ENCODE measurements at places on chromosomes 3 and 15.

DNA sequence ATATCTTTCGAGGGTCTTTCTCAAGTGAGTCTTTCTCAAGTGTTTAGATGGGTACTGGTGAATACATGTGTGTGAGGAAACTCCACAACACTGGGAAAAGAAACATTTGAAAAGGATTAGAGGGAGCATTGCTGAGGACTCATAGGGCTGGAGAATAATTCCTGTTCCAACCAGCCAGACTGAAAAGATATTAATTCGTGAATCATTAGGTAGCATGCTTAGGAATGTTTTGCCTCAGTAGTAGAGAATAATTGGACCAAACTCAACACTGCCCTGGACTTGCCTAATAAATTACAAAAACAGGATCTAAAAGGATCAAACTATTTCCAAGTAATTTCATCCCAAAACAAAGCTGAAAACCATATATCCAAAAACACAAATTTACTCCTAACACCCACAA lies 17.3 kb downstream of the PP2D1 start:
- no peak for DNase-seq

GRCh38 chr3:46087871-46088270 lies 60.6 kb upstream of the XCR1 start:
- DNase-seq = no peak

DNA sequence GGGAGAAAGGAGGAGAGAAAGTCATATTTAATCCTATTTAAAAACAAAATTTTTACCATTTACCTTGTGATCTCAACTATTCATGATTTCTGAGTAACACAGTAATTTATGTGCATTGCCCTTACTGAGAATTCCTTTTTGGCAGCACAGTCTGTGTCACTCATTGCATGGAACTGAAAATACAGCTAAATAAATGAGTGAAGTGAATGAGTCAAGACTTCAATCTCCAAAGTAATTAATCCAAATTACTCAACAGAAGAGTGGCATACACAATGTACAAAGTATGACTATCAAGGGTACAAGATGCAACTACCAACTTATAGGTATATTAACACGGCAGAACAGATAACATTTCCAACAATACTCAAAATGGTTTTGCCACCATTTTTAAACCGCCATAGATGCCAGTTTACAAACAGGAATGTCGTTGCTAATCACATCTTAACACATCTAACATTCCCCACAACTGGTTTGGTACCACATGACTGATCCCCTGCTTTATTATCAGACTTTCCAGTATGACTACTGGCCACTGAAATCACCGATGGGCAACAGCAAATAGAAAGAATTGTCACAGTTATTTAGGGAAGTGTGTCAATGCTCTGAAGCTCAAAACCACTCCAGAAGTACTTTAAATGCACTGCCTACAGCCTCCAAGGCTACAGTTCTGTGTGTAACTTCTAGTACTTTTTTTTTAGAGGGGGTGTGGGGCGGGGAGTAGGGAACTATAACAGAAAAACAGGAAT lies 410.4 kb downstream of the SHQ1 start:
- no peak for DNase-seq

DNA sequence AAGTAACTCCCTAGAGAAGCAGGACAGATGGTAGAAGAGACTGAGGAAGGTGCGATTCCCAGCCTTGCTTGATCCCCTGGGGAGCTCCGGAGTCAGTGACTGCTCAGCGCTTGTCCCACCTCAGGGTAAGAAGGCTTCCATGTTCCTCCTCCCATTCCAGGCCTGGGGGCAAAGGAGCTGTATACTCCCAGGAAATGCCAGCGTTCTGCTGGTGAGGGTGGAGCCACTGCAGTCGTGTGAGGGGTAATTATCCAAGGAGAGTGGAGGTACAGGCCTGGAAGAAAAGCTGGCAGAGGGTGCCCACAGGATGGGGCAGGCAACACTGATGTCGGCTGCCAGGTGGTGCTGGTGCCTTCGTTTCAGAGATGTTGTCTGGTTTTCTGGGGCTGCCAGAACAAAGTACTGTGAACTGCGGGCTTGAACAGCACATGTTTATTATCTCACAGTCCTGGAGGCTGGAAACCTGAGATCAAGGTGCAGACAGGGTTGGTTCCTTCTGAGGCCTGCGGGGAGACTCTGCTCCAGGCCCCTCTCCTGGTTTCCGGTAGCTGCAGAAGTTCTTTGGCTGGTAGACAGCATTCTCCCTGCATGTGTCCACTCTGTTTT lies 12.1 kb upstream of the APBA2 start:
- no peak for DNase-seq

GRCh38 chr15:90807786-90808086 lies 60.7 kb upstream of the FURIN start:
- no peak for DNase-seq

DNA sequence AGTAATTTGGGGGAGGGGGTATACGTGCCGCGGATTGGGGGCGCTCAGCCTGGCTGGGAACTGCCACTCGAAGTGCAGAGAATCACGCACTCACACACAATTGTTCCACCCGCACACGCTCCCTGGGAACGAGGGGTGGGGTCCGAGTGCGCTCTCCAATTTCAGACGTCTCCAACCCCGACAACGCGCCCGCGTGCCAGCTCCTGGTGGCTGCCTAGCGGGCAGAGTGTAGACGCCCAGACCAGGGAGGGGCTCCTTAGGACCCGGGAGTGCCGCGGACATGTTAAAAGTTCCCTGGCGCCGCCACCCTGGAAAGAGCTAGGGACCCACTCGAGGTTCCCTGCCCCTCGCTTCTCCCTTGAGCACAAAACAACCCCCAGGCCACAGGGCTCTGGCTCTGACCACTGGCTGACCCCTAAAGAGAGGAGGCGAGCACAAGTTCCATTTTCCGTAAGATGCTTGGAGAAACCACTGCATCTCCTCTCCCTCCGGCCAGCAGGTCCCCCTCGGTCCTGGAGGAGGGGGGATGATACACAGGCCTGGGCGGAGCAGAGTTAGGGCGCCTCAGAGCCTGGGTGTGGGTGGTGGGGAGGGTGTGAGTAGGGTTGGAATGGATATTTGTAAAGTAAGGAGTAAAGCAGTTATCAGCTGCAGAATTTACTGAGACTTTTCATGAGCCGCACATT lies 894 bp upstream of the ANKRD63 start:
- no peak for DNase-seq

GRCh38 chr15:55915876-55916567 lies 77.4 kb downstream of the NEDD4 start:
- DNase-seq = no peak

DNA sequence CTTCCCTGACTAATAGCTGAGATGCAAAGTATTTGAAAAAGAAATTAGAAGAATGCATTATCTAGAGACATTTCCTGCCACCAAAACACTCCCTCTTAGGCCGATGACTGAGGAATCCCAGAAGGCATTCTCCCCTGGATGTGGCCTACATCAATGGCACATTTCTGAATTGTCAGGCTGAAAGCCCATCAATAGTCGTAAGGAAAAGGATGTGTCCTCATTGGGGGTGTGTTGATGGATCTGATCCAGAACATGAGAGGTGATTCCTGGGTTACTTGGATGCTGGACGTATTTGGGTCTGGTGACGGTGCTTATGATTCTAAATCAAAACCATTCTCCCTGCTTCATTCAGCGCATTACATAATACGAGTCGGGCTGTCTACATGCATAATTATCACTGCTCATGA lies 216.9 kb upstream of the CDIN1 start:
- no peak for DNase-seq

- DNase-seq = no peak
Observed at GRCh38 chr15:36887214-36887961, 213.0 kb downstream of the MEIS2 start.

DNA sequence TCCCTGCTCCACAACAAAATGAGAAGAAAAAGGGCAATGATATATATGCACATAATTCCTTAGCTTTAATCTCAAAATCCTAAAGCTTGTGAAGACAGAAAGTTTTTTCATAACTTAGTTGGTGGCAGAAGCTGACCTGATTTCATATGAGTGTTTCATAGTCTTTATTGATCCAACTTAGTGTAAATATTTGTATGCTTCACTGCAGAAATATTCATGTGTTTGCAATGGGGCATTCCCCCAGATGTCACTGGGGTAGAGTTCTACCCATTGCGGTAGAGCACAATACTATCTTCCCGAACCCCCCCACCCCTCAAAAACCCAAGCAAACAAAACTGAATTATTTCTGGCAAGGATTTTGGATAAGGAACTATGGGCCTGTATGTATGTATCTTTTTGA lies 221.2 kb downstream of the THRB start:
- peak; percentile 19 for DNase-seq

DNA sequence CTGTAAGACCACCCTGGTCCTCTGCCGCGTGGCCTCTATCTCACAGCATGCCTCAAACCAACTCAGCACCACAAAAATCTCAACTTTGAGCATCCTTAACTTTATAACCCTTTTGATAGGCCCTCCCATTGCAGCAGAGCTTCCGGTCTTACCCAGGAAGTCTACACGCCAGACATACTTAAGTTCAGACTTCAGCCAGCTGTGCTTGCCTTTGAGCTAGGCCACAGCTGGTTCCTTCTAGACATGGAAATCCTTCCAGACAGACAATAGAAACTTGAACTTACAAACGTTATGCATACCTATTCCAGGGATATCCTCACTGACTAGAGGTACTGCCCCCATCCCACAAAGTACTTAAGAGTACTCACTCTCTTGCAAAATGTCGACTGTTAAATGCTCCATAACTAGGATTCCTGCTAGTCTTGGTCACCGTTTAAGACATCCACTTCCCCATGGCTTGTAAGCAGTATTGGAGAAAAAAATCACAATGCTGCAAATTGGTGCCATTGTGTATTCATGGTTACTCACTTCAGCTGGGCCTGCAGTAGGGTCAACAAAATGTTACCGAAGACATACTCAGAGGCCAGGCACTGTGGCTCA lies 183.5 kb downstream of the TBL1XR1 start:
- DNase-seq = no peak

DNA sequence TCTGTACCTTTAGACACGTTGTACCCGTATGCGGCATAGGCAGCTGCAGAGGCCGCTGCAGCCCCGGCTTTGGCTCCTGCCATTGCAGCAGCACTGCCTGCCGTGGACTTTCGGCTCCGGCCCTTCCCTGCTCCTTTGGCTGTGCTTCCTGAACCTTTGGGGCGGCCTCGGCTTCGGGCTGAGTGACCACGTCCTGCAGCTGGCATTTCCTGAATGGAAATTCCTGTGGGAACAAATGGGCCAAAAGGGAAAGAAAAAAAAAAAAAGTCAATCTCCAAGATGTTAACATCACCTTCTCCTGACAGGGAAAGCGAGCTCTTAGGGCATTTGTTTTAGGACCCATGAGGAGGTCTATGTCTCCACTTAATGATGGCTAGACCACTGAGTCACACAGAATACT lies 29.6 kb downstream of the CHAC1 start:
- DNase-seq = no peak

DNA sequence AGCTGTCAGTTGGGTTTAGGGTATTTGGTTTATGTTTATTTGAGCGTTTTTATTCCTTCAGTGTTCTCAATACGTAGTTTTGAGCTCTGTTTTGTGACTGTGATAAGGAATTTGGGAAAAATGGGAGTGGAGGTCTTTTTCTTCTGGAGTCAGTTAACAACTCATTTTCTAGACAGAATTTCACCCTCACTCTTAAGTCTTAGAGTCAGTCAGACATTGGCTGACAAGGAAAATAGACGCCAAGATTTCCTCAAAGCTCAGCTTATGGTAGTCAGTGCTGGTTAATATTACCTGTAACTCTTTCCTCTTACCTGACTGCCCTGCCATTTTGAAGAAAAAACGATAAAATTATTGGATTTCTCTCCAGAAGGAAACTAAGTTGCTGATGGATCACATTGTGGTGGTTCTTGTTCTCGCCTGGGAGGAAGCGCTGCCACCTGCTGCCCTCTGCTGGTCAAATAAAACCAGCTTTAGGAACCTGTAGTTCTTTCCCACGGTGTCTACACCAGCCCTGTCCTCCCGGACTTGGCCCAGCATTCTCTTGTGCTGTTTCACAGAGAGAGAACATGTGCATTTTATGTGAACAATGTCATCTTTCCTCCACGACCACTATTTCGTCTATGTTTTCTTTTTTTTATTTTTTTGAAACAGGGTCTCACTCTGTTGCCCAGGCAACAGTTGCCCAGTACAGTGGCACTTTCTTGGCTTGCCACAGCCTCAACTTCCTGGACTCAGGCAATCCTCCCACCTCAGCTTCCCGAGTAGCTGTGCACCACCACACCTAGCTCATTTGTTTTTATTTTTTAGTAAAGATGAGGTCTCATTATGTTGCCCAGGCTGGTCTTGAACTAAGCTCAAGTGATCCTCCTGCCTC lies 41.4 kb upstream of the UMPS start:
- DNase-seq = peak; percentile 87

DNA sequence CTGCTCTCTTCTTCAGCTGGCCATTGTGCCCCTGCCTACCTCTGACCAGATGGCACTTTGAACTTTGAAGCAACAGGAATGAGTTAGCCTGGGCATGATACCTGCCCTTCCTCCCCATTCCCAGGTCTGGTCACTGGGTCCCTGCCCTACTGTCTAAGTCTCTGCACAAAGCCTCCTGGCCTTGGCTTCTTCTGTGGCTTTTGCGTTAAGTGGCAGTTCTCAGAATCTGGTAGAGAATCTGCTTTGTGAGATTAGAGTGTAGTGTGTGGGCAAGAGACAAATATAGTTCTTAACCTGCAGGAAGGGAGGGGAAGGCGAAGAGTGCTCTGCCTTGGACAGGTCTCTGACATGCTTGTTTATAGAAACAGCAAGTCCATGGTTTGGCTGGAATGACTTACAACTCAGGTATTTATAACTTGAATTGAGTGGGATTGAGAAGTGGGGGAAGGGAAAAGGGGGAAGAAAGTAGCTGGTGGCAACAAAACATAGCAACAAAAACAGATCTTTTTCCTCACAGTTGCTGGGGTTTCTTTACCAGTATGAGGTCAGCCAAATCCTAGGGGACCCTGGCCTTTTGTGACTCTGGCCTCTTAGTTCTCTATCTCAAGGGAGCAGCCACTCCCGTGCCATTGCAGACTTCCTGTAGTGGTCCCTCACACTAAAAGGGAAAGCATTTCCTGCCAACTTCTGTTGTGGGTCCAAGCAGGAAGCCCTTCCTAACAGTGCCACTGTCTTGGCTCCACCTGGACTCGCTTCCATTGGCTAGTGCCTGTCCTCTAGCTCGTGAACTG lies 16.7 kb downstream of the MAPKBP1 start:
- DNase-seq = no peak

- no peak for DNase-seq
Observed at GRCh38 chr3:59074764-59075163, 24.9 kb upstream of the CFAP20DC start.

- DNase-seq = no peak
Observed at GRCh38 chr15:74394090-74394846, 26.8 kb upstream of the CYP11A1 start.

GRCh38 chr3:153172796-153173757 lies 11.1 kb downstream of the RAP2B start:
- DNase-seq = no peak

GRCh38 chr15:67196672-67197363 lies 57.6 kb downstream of the AAGAB start:
- no peak for DNase-seq

- DNase-seq = no peak
Observed at GRCh38 chr15:91844341-91844740, 9.2 kb upstream of the SLCO3A1 start.

GRCh38 chr3:66418475-66418931 lies 82.3 kb downstream of the LRIG1 start:
- peak; percentile 25 for DNase-seq

GRCh38 chr3:63949005-63949404 lies 36.8 kb upstream of the SCAANT1 start:
- DNase-seq = no peak

Data from mucosa of gallbladder (tissue), 1 donor.